RPMI8226 (cell line): ENCODE measurements at places on chromosomes 16 and 17.

DNA sequence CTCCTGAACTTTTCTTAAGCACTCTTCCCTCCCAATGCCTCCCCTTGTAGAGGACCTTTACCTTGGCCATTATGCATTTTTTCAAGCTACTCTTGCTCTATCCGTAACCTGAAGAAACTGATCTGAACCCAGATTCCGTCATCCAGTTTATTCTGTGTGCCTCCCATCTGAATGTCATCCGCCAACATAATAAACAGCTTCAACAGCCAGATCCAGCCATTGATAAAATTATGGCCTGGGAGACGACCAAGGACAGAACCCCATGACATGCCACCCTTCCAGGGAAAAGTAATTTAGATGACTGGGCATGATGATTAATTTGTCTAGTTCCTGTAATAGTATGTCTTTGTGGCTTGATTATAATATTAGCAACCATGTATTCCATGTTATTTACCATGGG, 41.9 kb downstream of the KATNIP start:
- DNase-seq, result no peak

GRCh38 chr17:50365165-50365564, 7.8 kb downstream of the MRPL27 start:
- DNase-seq, result no peak

GRCh38 chr17:6435051-6435450, at the start of gene AIPL1:
Gene AIPL1 (minus strand): TSS chr17:6435121. CDS start chr17:6435104, 17 bp downstream.
- DNase-seq, result no peak

DNA sequence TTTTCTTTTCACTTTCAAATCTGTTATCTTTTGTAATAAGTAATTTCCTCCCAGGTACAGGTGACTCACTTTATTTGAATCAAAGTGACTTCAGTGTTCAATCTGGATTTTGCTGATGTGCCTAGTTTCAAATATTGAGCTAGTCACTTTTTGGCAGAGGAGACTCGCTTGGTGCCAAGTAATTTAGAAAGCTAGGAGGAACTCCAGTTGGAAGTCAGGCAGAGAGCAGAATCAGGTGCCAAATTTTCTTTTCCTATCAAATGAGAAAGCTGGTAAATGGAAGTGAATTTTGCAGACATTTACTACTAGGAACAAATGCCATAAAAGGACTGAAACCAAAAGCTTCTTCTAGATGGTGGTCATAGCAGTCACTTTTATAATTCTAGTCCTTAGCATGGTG, 656.0 kb upstream of the KIF2B start:
- no peak for DNase-seq
